ENCODE measurements at places on chromosomes 6 and 20.

GRCh38 chr20:62045529-62046285, 20.0 kb downstream of the TAF4 start:
- no peak for DNase-seq

GRCh38 chr20:13991311-13991710, 897 bp upstream of the SEL1L2 start:
- DNase-seq = no peak

DNA sequence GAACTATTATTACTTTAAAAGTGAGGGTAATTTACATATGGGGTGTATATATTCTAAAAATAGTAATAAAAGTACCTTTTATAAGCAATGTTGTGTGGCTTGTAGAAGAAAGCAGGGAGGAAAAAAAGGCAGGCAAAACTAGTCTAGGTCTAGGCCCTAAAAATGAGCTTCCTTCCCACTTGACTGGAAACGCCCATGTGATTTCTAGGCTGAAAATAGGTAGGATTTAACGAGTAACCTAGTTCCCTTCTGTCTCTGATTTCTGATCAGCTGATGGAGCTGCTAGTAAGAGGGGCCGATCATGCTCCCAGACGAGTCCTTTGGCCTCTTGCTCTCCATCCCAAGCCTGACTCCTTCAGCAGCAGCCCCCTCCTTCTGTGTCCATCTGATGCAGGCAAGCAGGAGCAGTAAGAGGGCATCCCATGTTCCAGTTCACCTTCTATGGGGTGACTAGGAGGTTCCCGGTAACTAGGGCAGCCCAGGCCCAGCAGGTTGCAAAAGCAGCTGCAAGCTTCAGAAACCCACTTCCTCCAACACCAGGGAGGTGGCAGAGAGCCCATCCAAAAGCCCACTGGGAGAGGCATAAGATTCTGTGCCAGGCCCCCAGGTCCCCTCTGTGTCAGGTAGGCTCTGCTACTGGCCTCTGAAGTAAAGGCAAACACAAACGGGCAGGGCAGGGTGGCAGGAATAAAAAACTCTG, 24.4 kb downstream of the TBC1D20 start:
- DNase-seq = no peak

GRCh38 chr6:53484476-53485280, 60.2 kb downstream of the GCLC start:
- DNase-seq = peak; percentile 84

DNA sequence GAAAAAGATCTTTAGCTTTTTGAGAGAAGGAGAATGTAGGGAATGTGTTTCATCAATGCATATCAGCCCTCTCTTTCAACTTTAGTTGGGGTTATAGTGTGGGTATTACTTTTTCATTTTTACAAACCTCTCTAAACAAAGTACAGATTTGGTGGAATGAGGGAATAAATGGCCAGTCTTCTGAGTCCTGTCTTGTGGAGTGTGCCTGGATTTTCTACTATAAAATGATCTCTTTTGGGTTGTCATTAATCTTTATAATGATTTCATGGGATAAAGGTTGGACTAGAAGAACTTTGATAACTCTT, 209.3 kb downstream of the RNF144B start:
- no peak for DNase-seq

GRCh38 chr6:157760589-157761330, 62.3 kb upstream of the SNX9 start:
- no peak for DNase-seq

GRCh38 chr20:24737212-24737850, 211.7 kb upstream of the CST7 start:
- DNase-seq = no peak
